Activated CD4-positive, alpha-beta T cell treated with anti-CD3 and anti-CD28 coated beads, Interleukin-2, amount 50 U/mL, for 4 hours (primary cell): ENCODE measurements at places on chromosomes 1 and 21.

- no peak for DNase-seq
Observed at GRCh38 chr1:33149453-33150190, 32.2 kb downstream of the TRIM62 start.

DNA sequence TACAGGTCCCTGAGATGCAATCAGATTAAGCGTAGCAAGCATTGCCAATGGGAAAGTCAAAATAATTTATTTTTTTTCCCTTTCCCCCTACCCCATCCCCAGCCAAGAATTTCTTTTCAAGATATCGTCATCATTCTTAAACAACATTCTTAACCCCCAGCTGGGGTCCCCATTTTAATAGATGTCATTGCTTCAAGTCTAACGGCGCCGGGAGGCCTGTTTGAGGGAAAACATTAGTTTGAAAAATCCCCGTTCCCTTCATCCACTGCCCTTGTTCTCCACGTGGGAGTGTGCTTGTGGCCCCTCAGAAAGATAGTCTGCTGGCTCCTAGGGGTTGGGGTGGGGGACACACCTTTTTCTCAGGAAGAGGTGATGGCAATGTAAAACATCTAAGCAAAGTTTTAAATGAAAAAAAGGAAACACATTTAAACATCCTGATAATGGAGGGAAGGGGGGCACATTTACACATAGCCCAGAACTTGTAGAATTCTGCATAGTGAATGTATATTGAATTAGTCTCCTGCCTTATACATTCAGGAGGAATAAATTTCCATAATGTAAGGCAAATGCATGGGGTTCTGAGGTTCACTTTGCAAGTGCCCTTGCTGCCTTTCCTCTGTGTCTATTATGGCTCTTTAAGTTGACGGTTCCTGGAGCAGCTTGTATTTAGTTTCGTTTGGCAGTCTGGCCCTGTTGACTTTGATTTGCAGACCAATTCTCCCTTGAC is 6.8 kb downstream of the TRNP1 start:
- no peak for DNase-seq

DNA sequence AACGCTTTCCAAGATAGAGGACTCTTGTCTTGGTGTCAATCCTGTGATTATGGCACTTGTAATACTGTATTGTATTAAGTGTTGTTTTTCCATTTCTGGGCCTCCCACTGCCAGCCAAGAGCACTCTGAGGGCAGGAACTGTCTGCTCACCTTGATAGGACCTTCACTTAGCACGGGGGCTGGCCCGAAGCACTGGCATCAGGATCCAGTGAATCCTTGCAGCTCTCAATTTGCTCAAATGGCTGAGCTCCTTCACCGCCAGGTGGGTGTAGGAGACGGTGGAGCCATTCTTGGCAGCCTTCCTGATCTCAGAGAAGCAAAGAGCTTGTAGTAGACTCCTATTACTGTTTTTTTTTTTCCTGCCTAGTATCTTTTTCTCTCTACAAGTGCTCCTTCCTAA is 17.7 kb downstream of the MECR start:
- no peak for DNase-seq

- DNase-seq, result no peak
Observed at GRCh38 chr1:116374353-116375147, 1.5 kb downstream of the ATP1A1 start.

DNA sequence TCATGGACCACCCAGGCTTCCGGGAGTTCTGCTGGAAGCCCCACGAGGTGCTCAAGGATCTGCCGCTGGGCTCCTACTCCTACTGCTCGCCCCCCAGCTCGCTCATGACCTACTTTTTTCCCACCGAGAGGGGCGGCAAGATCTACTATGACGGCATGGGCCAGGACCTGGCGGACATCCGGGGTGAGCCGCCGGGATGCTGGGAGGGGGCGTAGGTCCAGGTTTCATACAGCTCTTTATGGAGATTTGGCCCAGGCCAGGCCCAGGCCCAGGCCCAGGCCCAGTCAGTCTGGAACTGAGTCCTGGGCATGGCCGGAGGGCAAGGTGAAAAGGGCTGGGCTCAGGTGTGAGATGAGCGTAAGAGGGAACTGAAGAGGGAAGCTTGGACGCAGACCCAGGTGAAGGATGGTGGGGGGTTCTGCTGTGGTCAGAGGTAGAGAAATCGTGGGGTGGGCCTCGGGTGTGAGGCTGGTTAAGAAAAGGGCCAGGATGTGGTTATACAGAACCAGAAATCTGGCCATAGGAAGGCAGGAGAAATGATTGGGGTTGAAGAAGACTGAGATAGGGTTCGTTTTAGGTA is 23.0 kb downstream of the DISP3 start:
- DNase-seq, result no peak

- DNase-seq, result no peak
Observed at GRCh38 chr1:218459878-218460711, 115.0 kb downstream of the TGFB2 start.

DNA sequence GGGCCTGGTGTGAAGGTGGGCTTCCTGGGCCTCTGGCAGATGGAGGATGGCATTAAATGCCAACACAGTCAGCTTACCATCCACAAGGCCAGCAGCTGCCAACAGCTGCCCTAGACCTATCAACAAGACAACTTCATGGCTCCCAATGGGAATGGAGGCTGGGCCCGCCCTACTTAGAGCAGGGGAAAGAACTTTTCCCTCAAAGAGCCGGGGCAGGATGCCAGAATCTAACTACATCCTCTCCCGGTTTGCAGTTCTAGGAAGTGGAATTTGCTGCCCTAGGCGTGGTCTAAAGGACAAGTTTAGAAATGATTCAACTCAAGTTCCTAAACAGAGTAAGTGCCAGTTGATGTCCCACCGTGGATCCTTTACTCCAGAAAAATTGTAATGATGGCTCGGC is 13.1 kb downstream of the ICMT start:
- DNase-seq, result no peak

DNA sequence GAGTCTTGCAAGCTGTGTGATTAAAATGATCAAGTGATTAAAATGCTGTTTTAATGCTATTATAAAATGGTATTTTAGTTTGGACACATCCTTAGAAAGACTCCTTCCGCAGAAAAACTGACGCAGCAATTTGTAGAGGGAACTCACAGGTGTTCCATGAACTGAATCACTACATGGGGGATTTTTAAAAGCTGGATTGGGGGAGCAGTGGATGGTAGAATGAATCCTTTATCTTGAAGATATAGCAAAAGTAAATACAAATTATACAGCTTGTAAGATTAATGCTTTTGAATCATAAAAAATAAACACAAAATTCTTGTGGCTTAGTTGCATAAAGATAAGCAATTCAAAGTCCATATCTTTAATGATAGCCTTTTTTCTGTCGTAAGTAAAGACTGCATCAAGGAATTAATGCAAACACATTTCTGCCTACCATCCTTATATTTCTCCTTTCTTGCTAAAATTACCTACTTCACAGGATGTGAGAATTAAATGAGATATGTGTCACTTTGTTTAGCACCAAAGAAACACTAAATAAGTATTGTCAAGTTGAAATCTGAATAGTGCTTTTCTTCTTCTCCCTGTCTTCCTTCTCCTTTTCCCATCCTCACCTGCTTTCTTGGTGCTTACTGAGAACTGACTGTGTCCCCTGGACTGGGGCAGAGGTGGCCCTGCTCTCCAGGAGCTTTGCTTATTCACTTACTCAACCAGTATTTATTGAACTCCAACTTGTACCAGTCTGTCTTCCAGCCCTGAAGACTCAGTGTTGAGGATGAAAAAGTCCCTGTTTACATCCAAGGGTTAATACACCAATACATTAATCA is 61.5 kb upstream of the F3 start:
- DNase-seq, result no peak

DNA sequence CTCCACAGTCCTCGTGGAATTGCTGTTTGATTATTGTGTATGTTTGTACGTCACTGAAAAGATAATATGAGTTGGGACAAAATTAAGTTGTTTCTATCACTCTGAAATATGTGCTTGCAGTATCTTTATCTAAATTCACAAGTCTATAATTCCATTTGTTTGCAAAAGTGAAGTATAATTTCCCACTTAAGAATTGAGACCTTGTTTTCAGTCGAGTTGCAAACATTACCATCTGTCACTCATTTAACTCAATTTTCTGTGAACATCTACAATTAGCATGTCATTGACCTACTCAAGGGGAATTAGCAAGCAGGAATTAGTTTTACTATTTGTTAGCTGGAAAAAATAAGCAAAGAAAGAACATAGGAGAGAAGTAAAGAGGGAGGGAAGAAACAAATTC is 195.8 kb downstream of the TPR start:
- DNase-seq, result no peak

DNA sequence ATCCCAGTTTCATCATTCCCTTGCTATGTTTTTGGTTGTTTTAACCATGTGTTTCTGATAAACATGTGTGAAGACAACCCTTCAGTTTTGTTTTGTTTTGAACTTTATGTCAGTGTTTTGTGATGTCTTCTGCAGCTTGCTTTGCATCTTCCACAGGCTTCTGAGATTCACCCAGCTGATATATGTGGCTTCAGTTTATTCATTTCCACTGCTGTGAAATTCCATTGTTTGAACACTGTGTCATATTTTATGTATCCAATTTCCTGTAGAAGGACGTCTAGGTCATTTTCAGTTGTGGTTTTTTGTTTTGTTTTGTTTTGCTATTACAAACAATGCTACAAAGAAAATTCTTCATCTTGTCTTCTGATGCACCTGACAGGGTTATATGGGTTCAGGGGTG is 27.2 kb upstream of the SLC26A9 start:
- no peak for DNase-seq

- no peak for DNase-seq
Observed at GRCh38 chr1:26094076-26094669, 17.5 kb upstream of the PDIK1L start.

- DNase-seq, result no peak
Observed at GRCh38 chr1:154607106-154607608, 829 bp downstream of the ADAR start.

- DNase-seq, result no peak
Observed at GRCh38 chr1:76083189-76083588, 8.6 kb downstream of the ST6GALNAC3 start.

DNA sequence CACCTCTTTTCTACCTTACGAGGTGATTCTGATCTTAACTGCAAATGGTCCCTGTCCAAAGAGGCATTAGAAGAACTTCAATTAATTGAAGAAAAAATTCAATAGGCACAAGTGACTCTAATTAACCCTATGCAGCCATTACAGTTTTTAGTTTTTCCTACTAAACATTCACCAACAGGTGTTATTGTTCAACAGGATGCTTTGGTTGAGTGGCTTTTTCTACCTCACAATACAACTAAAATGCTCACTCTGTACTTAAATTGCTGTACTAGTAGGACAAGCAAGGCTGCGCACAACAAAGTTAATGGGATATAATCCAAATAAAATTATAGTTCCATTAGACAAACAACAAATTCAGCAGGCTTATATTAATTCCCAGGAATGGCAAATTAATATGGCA is 11.6 kb upstream of the PM20D1 start:
- no peak for DNase-seq

- DNase-seq, result no peak
Observed at GRCh38 chr1:244214009-244214967, 163.2 kb downstream of the ZBTB18 start.

GRCh38 chr1:18934205-18935000 is 22.1 kb downstream of the IFFO2 start:
- DNase-seq, result no peak
